ENCODE measurements at places on chromosomes 5 and 9.

- no peak for DNase-seq
These were observed 924.3 kb upstream of the CDH10 start for GRCh38 chr5:25568989-25569625.

DNA sequence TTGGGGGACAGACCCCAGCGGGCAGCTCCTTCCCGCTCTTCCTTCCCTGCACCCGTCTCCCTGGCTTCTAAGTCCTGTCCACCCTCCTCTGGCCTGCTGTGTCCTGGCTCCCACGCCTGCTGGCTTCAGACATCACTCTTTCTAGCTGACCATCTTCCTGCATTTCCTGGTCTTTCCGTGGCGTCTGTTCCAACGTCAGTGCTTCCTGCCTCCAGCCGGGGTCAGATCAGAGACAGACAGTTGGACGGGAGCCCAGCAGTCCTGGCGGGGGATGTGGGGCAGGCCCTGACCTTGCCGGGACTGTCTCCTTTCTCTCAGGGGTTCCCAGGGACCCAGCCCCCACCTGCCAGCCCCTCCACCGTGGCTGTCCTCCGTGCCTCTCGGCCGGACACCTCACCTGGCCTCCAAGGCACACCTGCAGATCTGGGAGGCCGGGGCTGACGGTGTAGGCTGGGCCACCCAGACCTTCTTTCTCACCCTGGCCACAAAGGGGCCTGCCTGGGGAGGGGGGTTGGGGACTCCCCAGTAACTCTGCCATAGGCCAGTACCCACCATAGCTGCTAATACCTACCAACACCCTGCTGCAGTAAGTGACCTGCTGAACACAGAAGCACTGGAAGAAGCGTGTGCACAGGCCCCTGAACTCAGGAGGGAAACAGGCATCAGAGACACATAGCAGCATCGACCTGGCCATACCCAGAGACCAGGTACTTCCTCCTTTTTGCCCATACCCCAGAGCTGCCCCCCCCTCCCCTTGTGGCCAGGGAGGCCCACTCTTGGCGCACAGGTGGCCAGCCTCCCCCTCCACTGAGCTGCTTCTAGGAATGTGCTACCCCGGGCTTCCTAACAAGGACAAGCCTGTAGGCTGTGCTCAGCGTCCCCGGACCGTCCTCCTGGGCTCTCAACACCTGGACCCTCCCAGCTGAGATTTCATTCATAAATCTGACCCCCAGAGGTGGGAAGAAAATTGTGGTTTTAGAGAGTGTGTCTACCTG is 5.1 kb downstream of the NRARP start:
- no peak for DNase-seq

DNA sequence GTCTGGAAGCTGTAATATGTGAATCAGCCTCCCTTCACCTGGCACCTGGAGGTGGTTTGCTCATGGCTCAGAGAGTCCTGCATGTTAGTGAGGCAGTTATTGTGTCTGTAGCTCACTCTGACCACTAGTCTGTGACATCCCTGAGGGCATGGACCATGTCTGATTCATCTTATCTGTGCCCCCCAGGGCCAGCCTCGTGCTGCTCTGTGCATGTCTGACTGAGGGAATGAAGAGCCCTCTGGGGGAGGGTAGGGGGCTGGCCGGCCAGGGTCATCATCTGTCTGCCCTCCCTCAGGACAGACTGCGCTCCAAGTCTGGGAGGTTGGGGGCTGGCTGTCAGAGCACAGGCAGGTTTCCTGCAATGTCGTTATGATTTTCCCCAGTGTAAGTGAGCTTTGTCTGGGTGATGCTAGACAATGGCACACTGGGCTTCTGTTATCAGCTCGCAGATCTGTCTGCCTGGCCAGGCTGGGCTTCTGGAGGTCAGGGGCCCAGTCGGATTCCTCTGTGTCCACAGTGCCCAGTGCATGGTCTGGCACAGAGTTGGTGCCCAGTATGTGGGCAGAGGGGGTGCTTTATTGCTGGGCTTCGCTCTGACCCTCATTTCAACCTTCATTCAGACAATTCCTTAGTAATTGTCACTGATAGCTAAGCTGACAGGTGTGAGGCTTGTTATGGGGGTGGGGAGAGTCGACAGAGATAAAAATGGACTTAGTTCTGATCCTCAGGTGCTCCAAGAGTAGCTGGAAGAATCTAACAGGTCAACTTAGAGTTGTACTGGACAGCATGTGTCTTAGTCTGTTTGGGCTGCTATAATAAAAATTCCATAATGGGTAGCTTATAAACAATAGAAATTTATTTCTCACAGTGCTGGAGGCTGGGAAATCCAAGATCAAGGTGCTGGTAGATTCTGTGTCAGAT is 85.7 kb upstream of the SHB start:
- no peak for DNase-seq

DNA sequence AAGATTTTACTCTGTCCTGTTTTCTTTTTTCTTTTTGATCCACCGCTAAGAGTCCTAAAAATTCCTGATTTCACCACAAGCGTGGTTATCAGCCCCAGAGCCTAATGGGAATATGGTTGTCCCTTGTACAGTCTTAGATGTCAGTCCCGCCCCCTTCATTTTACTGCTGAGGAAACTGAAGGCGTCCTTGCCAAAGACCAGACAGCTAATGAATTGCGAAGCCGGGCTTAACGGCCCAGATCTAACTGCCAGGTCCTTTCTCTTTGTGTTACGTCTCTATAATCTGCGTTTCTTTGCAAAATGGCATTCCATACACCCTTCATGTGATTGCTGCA is 497 bp downstream of the NSA2 start:
- DNase-seq: no peak

- DNase-seq: no peak
These were observed 86.9 kb upstream of the SSBP2 start for GRCh38 chr5:81837667-81838306.

- no peak for DNase-seq
These were observed 485.2 kb upstream of the CDH9 start for GRCh38 chr5:27523629-27524028.

- no peak for DNase-seq
These were observed 98.8 kb upstream of the NR4A3 start for GRCh38 chr9:99722877-99723276.

GRCh38 chr9:137294681-137295237 is 7.3 kb downstream of the NRARP start:
- no peak for DNase-seq

GRCh38 chr5:91331705-91332104 is 51.4 kb downstream of the ARRDC3 start:
- no peak for DNase-seq

DNA sequence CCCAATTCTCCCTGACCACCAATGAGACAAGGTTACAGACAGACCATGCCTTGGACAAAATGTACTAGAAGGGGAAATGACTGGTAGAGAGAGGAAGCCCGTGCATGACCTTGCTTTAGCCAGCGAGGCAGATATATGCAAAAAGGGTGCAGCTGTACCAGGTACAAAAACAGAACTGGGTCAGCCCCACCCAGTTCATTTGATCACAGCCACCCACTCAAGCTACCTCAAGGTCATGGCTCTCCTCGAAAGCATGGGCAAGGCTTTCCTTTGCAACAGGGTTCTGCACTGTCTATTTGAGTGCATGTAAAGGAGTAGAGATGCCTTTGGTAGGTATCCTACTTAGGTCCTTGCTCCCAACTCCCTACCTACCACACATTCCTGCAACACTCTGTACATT is 33.3 kb downstream of the TLE1 start:
- no peak for DNase-seq

- no peak for DNase-seq
These were observed 30.3 kb upstream of the CER1 start for GRCh38 chr9:14752871-14753270.

GRCh38 chr5:75601996-75602395 is 9.3 kb upstream of the ANKDD1B start:
- DNase-seq: no peak

DNA sequence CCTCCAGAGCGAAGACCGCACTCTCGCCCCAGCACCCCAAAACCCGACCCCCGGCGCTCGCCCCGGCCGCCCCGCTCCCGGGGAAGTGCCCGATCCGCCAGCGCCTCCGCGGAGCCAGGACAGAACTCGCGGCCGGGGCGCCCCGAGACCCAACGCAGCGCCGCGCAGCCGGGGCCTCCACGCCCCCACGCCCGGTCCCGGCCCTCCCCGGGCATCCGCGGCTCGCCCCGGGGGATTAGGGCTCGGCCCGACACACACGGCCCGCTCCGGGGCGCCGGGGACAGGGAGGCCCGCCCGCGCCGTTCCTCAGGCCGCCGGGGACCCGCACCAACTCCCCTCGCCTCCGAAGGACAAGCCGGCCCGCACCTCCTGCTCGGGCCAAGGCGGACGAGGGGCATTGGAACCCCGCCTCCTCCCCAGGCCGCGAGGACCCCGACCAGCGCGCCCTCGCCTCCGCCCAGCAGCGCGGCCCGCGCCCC is 544 bp downstream of the FNBP1 start:
- no peak for DNase-seq

- no peak for DNase-seq
These were observed 69.2 kb downstream of the MPDZ start for GRCh38 chr9:13210306-13210705.

DNA sequence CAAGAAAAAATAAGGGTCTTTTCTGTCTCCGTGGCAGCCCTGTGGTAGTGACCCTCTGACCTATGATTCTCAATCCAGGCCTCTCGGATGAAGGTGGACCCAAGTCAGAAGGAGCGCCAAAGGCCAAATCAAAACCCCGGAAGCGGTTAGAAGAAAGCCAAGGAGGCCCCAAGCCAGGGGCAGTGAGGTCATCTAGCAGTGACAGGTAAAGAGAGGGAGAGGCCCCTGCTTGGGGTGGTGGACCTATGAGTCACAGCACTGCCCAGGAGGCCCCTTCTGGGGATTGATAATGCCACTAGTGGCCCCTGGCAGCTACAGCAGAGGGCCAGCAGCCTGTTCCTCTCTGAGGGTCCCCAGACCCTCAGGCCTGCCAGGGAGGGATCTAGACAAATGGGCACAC is 6.4 kb upstream of the SLC2A8 start:
- no peak for DNase-seq

DNA sequence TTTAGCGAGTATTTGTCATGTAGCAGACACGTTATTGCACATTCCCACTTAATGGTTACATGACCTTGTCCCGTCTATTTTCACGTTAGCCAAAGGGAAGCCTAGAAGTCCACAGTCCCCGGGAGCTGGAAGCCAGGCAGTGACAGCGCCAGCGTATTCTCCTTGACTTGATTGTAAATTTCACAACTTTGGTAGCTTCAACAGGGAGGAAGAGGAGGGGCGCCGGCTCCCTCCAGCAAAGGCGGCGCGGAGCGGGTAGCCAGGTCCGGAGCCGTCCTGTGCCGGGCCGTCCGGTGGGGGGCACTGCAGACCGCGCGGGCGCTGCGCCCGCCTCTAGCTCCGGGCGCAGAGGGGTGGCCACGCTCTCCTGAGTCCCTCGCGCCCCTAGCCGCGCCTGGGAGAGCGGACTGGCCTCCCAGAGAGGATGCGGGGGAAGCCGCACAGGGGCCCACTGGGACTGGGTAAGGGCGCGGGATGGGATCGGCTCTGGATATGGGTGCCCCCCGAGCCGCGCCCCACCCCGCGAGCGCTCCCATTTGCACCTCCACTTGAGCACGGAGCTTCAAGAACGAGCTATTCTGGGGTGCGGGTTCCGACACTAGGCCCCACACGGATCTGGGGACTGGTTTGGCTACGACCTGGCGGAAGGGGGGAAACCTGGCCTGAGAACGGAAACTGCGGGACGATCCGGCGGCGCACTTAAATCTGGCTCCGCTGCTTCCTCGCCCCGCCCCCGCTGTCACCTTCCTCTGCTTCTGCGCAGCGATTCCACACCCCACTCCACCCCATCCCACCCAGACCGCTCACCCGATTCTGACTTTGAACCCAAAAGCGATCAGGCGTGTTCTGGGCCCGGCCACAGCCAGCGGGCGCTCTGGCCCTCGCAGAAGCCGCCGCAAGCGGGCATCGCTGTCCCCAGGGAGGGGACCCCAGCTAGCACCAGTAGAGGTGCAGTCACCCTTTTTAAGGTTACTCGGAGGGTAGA is 23.8 kb downstream of the KLF4 start:
- DNase-seq: no peak

DNA sequence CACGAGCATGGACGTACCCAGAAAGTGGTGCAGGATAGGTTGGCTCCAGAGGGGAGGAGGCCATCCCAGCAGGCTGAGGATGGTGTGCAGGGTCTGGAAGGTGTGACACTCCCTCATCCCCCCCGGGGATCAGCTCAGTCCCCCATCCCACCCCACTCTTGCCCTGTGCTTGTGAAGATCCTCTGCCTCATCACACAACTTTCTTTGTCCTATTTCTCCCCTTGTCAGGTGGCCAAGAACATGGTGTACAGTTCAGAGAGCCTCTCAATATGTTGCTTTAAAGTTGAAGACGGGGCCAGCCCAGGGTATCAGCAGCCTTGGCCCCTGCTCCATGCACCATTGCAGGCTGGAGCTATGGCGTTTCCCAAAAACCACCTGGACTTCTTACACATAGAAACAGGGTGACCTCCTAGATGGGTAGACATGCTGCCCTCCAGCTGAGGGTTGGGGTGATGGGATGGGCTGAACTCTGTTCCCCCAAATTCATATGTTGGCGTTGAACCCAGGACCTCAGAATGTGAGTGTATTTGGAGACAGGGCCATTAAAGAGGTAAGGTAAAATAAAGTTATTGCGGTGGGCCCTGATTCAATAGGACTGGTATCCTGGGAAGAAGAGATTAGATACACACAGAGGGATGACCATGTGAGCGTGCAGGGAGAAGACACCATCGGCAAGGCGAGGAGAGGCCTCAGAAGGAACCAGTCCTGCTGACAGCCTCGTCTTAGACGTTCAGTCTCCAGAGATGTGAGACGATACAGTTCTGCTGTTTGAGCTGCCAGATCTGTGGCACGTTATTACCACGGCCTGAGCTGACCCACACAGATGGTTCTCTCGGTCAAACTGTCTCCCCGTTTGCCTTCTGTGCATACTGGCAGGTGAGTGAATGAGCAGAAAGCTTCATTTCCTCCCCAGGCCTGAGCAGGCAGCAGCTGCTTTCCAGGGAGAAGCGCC is 272.5 kb downstream of the GADD45G start:
- no peak for DNase-seq

DNA sequence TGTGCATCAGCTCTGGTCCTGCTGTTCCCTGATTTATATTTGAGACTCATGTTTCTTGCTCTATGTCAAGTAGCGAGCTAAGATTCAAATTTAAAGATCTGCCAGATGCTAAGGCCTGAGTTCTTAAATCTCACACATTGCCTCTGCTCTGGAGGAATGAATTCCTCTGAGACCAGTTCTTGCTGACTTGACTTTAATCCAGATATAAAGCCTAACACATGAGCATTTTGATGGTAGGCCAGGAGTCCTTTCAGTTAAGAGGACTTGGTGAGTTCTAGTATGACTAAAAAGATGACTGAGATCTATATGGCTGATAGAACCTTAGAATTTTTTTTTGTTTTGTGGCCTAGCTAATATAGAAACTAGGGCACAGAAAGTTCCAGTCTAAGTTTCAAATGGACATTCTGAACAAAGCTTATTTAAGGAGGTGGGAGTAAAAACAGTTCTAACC is 1.3 kb upstream of the INIP start:
- no peak for DNase-seq

DNA sequence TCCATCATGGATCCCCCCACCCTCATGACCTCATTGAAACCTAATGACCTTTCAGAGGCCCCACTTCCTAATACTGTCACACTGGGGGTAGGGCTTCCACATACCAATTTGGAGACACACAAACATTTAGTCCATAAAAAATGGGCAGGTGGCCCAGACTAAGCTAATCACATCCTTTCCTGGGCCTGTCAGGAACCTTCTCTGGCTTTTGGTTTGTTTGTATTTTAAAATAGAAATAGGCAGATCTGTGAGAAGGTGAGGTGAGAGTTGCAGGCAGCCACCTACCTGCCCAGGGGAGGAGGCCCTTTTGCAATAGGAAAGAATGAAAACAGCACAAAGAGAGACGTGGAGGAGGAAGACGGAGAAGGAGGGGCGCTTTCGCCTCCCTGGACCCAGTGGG is 90.2 kb upstream of the BOD1 start:
- DNase-seq: no peak
